ENCODE measurements at places on chromosomes 4 and X. TPM values are rescaled to one million over a fixed set of nuclear protein-coding genes. Genes with fewer than 3 reads are reported as not detected.

- no peak for DNase-seq
Measured at GRCh38 chr4:149589826-149590225, 225.8 kb downstream of the IQCM start.

GRCh38 chr4:106892786-106893185 lies 143.3 kb downstream of the DKK2 start:
- no peak for DNase-seq

- peak; percentile 56 for DNase-seq
Measured at GRCh38 chr4:71269233-71269632, 69.6 kb upstream of the SLC4A4 start.

- peak; percentile 71 for DNase-seq
Measured at GRCh38 chr4:186946682-186947294, 223.1 kb upstream of the FAT1 start.

DNA sequence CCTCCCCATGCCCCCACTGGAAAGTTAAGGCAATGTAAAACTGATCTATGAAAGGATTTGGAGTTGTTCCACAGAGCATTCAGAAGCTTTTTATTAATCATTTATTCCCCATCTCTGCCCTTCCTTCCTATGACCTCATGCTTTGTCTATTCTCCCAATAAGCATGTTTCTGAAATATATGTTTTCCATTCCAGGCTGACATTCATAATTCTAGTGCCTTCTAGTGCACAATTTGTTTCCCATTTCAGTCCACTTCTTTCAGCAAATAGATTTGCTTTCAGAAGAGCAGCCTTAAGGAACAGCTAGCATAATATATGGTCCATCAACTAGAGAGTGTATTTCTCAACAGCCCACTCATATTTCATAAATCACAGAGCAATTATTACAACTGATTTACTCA lies 77.1 kb upstream of the ATXN3L start:
- DNase-seq, result peak; percentile 57

DNA sequence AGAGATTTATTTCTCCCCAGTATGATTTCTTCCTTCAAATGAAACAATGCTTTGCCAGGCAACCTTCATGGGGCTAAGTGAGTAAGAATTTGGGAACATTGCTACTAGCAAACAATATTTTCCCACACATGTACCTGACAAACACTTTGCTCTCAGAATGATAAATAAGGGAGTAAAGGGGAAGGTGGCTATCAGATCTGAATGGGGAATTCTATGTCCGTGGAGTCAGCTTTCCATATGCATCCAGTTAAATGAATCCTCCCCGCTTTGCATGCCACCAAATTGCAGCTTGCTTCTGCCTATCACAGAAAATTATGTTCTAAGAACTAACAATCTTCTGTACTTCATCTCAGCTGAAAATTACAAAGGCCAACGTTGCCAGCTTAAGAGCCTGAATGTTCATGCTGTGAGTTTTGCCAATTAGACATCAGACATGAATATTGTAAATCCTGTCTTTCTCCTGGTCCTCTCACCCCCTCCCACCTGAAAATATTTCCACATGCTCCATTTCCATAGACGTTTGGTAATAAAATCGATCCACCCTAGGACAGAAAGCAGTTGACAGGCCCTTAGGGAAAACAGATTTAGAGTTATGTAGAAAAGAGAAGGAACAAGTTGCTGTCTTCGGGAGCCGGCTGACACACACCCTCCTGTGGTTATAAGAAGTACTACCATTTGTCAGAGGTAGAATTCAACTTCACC lies 6.3 kb downstream of the MEPE start:
- peak; percentile 32 for DNase-seq

DNA sequence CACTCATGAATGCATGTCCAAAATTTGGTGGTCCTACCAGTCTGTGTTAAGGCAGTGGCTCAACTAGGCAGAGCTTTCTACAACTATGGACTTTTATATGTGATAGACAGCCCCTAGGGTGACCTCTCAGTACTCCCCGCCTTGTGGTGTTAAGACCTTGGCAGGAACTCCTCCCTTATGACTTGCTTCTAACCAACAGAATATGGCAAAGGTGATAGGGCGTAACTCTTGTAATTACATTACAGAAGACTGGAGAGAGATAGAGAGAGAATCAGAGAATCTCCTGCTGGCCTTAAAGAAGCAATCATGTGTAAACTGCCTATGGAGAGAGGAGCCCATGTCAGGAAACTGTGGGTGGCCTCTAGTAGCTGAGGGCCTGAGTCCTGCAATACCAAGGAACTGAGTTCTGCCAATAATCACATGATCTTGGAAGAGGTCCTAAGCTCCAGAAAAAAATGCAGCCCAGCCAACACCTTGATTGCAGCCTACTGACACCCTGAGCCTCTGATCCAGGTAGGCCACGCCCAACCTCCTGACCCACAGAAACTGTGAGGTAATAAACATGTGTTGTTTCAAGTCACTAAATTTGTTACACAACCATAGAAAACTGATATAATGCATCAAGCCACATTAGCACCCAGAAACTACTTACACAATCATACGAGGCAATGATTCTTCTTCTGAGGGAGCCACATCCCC lies 68.9 kb downstream of the INPP4B start:
- DNase-seq, result no peak

DNA sequence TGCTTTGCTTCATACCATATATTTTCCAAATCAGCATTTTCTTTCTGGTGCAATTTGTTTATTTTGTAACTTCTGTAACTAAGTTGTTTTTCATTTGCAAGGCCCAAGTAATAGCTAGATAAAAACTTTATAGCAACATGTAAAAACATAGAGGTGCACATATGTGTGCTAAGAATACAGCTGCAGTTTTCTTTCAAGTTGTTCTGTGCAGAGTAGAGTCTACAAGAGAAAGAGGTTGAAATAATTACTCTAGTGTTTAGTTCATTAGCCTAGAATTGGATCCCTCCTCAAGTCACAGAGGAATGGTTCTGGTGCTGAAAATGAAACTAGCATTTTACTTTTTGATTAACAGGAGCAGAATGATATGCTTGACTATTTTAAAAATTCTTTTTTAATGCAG lies 32.2 kb upstream of the PDLIM5 start:
- no peak for DNase-seq

DNA sequence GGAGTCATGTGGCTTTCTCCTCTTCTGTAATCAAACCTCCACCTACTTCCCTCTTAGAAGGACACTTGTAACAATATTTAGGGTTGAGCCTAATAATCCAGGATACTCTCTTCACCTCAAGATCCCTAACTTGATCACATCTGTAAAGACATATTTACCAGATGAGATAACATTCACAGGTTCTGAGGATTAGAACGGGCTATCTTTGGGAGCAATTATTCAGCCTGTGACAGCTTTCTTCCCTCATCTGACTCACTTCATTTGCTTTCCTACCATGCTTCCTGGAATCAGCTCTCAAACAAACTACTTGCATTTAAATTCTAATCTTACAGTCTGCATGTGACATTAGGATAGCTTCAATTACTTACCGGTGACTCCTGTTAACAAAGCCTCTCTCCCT lies 133.5 kb upstream of the NDST3 start:
- no peak for DNase-seq

DNA sequence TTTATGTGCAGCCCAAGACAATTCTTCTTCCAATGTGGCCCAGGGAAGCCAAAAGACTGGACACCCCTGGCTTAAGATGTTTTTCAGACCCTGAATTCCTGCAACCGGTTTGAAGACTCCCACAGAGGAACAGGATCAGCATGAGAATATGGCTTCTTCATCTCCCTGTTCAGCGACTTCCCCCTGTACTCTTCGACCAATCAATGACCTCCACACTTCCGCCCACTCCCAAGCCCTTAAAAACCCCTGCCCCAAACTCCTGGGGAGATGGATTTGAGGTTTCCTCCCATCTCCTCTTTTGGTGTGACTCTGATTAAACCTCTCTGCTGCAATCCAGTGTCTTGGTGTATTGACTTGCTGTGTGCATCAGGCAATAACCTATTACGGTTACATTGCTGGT lies 344.4 kb downstream of the NR3C2 start:
- no peak for DNase-seq

GRCh38 chrX:12241026-12241425 lies 102.8 kb downstream of the FRMPD4 start:
- DNase-seq, result peak; percentile 32

- DNase-seq, result no peak
Measured at GRCh38 chr4:3291411-3291968, 1.3 kb upstream of the RGS12 start.

DNA sequence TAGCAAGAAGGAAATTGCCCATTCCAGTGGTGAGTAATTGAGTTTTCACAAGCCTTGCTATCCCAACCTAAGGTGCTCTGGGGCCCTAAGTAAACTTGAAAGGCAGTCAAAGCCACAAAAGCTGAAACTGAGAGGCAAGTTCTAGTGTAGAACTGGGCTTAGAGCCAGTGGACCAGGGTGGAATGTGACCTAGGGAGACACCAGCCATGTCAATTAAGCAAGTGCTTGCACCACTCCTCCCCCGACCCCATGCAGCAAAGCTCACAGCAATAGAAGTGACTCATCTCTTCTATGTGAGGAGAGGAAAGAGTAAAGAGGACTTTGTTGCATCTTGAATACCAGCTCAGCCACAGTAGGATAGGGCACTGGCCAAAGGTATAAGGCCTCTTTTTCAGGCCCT lies 486.1 kb upstream of the POU3F4 start:
- DNase-seq, result peak; percentile 24

Gene ARHGEF6
- total RNA-seq, result 21.7 TPM

Gene SLC7A11
- total RNA-seq, result 6.1 TPM
